ENCODE measurements at places on chromosomes 1 and 21.

DNA sequence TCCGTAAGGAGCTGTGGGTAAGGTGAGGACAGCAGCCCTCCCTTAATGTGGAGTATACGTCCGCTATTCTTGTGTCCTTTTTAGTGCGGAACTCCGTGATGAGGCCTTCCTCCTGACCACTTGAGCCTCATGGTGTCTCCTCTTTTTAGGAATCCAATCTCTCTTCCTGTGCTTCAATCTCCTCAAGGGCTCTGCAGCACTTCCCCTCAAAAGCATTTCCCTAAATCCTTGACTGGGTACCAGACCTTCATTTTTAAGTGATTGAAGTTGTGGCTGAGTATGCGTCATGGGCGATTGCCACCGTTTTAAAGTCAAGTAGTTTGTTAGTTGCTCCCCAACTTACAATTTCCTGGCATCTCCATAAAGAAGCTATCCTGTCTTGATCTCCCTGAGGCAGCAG, 62.8 kb downstream of the SAMSN1 start:
- DNase-seq, result no peak

DNA sequence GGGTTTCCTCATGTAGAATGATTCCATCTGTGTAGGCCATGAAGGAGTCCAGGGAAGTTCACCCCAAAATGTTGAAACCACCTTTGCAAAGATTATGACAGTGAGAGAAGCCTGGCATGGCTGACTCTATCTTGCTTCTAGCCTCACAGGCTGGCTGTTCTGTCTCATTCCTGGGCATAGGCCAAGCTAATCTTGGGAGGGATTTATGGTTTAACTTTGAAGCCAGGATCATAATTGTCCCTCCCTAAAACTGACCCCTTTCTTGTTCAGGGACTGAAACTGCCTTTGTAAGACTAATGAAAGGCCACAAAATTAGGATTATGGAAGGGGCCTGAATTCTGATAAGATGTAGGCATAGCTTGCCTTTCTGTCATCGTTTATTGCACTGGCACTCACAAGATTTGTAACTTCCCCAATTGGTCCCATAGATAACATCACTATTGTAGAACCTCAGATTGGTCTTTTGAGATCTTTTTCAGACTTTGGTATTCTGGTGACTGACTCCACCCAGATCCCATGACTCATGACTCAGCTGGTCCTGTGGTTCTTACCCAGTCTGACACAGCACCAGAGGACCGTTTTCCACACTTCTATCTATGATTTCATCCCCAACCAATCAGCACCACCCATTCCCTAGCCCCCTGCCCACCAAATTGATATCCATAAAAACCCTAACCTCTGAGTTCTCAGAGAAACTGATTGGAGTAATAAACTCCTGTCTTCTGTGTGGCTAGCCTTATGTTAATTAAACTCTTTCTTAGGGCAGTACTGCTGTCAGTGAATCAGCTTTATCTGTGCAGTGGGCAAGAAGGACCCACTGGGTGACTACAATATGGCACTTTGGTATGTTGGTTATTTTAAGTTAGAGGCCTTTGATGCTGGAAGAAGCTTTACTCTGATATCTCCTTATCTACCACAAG, 13.6 kb upstream of the LAMTOR5 start:
- DNase-seq, result no peak

DNA sequence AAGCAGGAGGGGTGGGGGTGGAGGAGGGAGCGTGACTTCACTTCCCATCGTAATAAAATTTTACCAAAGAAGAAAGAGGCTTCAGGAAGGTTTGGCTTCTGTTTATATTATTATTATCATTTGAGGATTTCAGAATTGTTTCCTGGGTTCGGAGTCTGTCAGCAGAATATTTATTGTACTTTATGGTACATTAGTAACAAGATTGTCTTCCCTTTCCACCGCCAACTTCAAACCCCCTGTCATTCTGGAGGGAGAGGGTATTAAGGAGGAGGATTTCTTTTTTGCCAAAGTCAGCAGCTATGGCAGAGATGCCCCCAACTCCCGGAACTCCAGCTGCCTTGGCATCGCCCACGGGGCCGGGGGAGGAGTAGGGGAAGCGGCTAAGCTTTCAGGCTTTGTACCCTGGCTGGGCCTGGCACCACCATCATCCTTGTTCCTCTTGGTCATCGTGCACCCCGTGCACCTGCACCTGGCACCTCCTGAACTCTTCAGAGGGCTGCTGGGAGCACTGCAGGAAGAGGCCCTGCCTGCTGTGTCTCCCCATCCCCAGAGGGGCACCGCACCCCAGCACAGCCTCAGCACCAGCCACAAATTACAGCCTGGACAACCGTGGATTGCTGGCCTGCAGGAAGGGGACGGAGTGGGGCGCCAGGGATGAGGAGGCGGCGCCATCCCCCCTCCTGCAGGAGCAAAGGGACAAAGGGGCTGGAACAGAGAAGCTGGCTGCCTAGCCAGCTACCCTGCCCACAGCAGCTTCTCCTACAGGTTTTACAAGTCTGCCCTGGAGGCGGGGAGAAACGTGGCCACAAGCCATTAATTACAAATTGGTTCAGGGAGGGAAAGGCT, 24.0 kb upstream of the PAX7 start:
- DNase-seq, result no peak

DNA sequence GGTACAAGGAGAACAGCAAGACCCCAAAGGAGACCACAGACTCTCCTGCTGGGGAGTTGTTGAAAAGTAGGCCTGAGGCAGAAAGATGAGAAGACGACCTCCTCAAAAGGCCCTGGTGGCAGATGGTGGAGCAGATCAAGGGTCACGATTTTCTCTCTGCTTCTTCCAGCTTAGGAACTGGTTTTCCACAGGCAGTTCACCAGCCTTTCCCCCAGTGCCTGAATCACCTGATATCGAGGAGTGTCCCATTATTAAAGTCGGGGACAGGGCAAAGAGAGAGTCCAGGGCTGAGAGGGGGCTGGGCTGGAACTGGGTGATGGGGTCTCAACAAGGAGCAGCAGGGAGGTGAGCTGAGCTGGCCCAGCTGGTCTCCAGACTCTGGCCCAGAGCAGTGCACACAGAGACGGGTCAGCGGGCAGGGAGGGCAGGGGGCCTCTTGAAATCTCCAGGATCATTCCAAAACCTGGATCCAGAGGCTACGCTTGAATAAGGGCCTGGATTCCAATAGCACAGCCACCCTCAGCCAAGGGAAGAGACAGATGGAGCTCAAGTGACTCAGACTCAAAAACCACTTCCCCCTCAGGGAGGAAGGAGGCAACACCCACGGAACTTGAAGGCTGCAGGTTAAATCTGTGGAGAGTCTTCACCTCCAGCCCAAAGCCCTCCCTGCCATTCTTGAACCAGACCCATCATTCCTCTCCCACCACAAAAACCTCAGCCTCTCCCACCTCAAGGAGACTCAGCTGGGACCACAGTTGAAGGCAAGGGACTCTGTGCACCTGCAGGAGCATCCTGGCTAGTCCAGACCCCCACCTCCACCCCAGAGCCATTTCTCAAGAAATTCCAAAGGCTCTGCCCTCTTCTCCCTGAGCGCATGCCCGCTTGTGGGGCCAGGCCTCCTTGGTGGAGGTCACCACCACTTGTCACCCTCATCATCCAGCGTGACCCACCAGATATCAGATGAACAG, at the start of gene S100A5:
Gene S100A5 (minus strand): TSS at position 541 of the 968 bp plus-strand sequence. CDS start 743 bp downstream, outside the sequence.
- DNase-seq, result no peak

GRCh38 chr1:210691039-210691610, 362.4 kb downstream of the HHAT start:
- DNase-seq, result no peak

DNA sequence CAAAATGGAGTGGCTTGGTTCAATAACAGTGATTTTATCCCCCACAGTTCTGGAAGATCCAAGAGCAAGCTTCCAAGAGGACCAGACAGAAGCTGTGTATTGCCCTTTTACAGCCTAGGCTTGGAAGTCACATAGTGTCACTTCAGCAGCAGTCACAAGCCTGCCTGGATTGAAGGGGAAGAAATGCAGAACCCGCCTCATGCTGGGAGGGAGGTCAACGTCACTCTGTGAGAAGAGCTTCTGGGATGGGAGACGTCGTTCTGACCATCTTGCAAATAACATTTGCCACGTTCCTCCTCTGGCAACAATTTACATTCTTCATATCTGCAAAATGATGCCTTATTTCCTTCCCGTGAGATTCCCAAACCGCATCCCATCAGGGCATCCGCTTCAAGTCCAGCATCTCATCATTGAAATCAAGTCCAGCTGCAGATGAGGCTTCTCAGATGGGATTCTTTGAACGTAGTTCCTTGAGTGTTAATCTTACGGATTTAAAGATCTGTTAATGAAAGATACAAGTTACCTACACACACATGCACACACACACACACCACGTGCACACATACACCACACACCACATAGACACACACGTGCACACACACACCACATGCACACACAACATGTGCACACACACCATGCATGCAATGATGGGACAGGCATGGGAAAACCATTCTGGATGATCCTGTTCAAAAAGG, 23.9 kb upstream of the KIF1B start:
- no peak for DNase-seq
